ENCODE measurements at places on chromosomes 16 and 17. TPM values are rescaled to one million over a fixed set of nuclear protein-coding genes. Genes with fewer than 3 reads are reported as not detected.
A peak's percentile ranks its signal among the peaks of the same experiment; 100 is the strongest.

Gene RPS6KB1
- total RNA-seq = 66.4 TPM

Gene KCTD19
- total RNA-seq = 1.0 TPM

Gene CLEC19A
- not detected for total RNA-seq

DNA sequence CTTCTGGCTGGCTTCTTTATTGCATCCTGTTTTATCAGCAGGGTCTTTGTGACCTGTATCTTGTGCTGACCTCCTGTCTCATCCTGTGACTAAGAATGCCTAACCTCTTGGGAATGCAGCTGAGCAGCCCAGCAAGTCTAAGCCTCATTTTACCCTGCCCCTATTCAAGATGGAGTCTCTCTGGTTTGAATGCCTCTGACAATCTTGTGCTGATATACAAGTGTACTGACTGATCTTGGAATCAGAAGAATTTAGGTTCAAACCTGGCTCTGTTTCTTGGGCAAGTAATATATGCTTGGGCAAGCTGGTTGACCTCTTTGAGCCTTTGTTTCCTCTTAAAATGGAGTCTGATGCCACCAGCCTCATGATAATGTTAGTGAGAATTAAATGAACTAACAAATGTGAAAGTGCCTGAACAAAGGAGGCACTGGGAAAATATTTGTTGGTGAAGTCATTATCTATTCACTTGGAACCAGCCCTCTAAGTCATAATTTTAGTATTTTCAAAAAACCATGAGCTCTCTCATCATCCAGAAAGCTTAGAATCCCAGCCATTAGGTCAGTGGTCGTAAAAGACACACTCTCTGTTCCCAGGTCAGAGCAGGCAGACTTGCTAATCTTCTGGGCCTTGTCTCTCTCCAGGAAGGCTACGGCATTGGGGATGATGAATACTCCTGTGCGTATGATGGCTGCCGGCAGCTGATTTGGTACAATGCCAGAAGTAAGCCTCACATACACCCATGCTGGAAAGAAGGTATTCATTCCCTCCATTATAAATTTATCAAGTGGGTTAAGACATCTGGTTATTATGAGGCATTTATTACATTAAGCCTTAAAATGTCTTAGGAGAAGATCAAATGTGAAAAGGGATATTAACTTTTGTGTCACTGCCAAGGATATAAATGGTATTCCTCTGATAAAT is 18.1 kb upstream of the ARL2BP start:
- no peak overlapping the region for H3K4me3 ChIP-seq
- H3K4me1 ChIP-seq = no peaks in the 10 kb centered on the region
- DNase-seq = no peak
- no peak overlapping the region for H3K27ac ChIP-seq

Gene MFAP4
- not detected for total RNA-seq

Gene SDR42E1
- 5.4 TPM for total RNA-seq

Gene RGS9
- total RNA-seq = 3.1 TPM

Gene SSH2
- 42.8 TPM for total RNA-seq

- H3K4me1 ChIP-seq = peaks cover 2% of the 10 kb centered on the region
- H3K36me3 ChIP-seq = peaks cover 3% of the 10 kb centered on the region
- H3K27ac ChIP-seq = no peak overlapping the region
- no peak overlapping the region for H3K4me3 ChIP-seq
- no peak for DNase-seq
- peaks cover 3% of the 10 kb centered on the region for H3K27me3 ChIP-seq
Measured at GRCh38 chr17:47338026-47338425, 14.3 kb downstream of the EFCAB13 start.

DNA sequence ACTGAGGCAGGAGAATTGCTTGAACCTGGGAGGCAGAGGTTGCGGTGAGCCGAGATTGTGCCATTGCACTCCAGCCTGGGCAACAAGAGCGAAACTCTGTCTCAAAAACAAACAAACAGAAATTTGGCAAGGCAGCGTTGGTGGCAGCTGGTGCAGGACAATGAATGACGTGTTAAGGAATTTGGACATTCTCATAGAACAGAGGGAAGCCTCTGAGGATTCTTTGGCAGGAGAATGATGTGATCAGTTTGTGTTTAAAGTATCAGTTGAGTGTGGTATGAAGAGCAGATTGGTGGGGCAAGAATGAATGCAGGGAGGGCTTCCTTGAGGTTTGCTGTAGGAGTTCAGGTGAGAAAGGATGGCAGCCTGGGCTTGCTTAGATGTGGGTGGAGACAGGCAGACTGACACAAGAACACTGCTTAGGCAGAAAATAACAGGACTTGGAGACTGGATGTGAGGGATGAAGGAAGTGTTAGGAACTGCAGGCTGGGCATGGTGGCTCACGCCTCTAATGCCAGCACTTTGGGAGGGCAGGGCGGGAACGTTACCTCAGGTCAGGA is 4.8 kb downstream of the CYB5D2 start:
- H3K27ac ChIP-seq = no peak overlapping the region
- no peak overlapping the region for H3K4me3 ChIP-seq
- H3K36me3 ChIP-seq = peaks cover 3% of the 10 kb centered on the region
- DNase-seq = no peak
- no peaks in the 10 kb centered on the region for H3K27me3 ChIP-seq

DNA sequence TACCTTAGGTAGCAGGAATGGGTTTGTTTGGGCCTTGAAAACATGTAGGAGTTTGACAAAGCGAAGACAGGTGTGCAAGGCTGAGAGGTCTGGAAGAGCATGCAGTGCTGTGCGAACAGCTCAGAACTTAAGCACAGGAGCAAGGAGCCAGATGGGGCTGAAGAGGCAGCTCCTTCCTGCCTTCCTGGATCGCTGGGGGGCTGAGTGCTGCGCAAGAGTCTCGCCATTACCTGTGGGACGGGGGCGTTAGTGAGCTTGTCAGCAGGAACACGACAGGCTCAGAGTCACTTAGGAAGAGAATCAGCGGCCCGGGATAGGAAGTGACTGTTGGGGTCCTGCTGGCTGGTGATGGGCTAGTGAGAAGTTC is 464 bp upstream of the MRM1 start:
- H3K36me3 ChIP-seq = peaks cover 17% of the 10 kb centered on the region
- no peaks in the 10 kb centered on the region for H3K27me3 ChIP-seq
- H3K27ac ChIP-seq = peak overlapping the region; percentile 90
- peaks cover 30% of the 10 kb centered on the region for H3K4me1 ChIP-seq

- no peaks in the 10 kb centered on the region for H3K27me3 ChIP-seq
- H3K4me3 ChIP-seq = peak overlapping the region; percentile 86
- H3K36me3 ChIP-seq = peaks cover 50% of the 10 kb centered on the region
- DNase-seq = no peak
- peaks cover 34% of the 10 kb centered on the region for H3K4me1 ChIP-seq
Measured at GRCh38 chr17:81916234-81917001, 1.6 kb downstream of the SIRT7 start.

Data from activated CD4-positive, alpha-beta T cell treated with anti-CD3 and anti-CD28 coated beads, Interleukin-2, amount 10 ng/mL, durations not matched to agents 24 days and 14 days (primary cell).